Renal pelvis (tissue), 12 donors: ENCODE measurements at places on chromosomes 7 and 10.

DNA sequence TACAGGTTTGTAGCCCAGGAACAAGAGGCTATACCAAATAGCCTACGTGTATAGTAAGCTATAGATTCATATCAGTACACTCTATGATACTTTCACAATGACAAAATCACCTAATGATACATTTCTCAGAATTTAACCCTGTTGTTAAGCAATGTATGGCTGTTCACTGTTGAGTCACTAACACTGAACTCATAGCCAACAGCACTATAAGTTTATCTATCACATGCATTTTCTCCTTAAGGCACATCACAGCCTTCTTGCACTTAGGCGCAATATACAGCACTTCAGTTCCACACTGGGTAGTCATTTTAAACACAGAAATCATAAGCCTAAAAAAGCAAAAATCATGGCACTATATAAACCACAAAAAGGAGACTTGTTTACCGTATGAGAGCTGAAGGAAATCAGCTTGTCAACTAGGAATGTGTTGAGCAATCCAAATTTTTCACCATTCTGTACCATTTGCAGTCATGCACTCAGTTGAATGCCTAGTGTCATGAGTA, 45.6 kb downstream of the ZNF438 start:
- DNase-seq = no peak

DNA sequence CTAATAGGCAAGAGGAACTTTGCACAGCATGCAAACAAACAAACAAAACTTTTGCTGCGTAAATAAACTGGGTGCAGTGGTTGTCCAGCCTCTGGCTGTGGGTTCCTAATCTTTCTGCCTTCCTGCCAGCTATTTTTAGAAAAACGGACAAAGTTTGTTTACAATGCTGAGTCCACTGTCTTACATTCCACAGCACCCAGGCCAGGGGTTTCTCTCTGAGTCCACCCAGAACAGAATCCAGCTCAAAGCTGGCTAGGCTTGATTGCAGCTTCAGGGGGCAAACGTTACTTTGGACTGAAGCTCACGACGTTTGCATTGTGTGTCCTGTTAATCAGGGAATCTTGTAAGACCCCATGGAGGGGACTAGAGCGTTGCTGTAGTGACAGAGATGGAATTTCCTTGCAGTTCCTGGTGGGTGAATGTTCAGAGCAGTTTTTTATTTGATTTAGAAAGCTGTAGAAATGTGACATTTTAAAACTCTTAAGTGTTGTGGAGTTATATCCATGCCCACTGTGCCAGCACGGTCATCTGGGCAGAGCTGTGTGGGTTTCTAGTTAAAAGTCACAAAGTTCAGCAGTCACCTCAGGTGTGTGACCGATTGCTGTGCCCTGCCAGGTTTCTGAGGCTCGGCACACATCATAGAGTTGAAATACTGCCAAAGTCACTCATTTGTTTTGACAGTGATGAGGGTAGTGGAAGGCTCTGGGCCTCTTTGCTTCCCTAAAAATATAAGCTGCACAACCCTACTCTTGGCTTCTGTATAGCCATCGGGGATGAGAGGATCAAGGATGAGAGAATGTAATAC, 247.0 kb downstream of the STK31 start:
- DNase-seq = no peak

- no peak for DNase-seq
These were observed 46.3 kb downstream of the EGFR start for GRCh38 chr7:55065079-55065478.

GRCh38 chr10:114398587-114399331, 5.5 kb downstream of the AFAP1L2 start:
- DNase-seq = no peak

DNA sequence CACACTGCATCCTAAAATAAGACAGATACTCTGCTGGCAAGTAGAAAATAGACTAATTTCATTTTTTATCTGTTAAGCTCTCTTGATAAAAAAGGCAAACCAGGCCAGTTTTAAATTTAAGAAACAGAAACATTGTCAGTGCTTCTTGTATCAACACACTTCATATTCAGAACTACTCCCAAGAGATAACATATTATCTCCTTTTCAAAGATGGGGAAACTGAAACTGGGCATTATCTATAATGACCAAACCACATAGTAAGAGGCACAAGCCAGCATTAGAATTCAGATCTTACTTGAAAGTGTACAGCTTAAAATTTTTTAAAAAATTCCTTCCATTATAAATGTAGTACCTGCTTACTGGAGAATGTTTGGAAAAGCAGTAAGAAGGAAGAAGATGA, 14.7 kb downstream of the SRI start:
- no peak for DNase-seq

GRCh38 chr10:130425169-130425568, 289.0 kb downstream of the GLRX3 start:
- DNase-seq = no peak

- no peak for DNase-seq
These were observed 31.5 kb downstream of the TCF7L2 start for GRCh38 chr10:112981553-112981952.

- no peak for DNase-seq
These were observed 14.8 kb downstream of the TPK1 start for GRCh38 chr7:144821067-144821466.

- no peak for DNase-seq
These were observed 29.7 kb downstream of the RASGEF1A start for GRCh38 chr10:43237128-43237527.

GRCh38 chr10:69502589-69502988, 51.3 kb downstream of the TSPAN15 start:
- no peak for DNase-seq

GRCh38 chr7:1040790-1041189, 3.6 kb upstream of the GPR146 start:
- peak; percentile 72 for DNase-seq

- no peak for DNase-seq
These were observed 701.4 kb upstream of the COBL start for GRCh38 chr7:52017802-52018679.

DNA sequence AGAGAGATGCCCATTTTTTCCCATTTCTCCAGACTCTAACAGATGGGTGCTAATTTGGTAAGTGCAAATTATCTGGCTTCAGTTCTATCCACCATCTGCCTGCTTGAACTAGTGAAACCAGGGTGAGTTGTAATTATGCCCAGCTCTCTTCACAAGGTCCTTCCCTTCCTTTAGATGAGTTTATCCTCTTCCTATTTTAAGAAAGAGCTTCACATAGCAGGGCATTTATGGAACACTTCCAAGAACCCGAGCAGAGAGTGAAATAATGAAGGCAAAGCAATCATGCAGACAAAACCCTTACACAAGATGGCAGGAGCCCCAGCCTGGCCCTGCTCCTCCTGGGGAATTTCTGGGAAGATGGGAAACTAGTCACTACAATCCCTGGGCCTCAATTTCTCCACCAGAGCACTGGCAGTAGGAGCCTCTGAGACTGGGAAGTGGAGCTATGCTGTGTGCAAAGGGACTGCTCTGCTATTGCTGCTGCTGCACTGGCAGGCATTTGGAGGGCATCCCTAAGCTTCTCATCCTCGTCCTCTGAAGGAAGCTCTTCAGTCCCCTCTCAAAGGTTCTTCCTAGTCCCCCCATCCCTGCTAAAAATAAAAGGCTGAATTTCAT, 33.7 kb upstream of the PLXNA4 start:
- no peak for DNase-seq

GRCh38 chr10:4833286-4833685, 7.3 kb downstream of the AKR1E2 start:
- no peak for DNase-seq

GRCh38 chr7:46534664-46535588, 613.9 kb upstream of the IGFBP3 start:
- DNase-seq = peak; percentile 71

DNA sequence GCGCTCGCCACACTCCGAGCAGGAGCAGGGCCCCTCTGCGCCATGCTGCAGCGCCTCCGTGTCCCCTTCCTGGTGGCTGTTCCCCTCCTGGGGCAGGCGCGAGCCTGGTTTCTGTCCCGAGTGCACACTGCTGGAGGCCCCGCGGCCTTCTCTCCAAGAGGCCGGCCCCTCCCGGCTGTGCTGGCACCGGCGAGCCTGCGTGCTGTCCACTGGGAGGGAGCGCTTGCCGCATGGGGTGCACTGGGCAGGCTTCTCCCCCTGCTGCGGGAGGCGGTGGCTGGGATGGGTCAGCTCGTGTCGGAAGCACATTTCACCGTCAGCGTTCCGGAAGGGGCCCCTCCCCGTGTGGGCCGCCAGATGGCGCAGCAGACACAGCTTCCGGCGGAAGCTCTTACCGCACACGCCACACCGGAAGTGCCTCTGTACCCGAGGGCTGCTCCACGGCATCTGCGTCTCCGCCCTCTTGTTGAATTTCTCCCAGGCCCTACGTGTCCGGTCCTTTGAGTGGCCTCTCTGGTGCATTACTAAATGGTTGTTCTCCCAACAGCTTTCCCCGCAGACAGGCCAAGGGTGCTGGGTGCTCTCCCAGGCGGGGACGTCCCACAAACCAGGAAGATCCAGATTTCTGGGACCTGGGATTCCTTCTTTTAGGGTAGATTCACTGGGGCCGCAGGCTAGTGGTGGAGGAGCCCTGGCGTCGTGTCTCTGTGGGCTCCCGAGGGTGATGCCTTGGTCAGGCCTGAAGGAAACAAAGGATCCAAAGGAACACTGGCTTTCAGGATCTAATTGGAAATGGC, 18.7 kb downstream of the ZNF786 start:
- peak; percentile 4 for DNase-seq

DNA sequence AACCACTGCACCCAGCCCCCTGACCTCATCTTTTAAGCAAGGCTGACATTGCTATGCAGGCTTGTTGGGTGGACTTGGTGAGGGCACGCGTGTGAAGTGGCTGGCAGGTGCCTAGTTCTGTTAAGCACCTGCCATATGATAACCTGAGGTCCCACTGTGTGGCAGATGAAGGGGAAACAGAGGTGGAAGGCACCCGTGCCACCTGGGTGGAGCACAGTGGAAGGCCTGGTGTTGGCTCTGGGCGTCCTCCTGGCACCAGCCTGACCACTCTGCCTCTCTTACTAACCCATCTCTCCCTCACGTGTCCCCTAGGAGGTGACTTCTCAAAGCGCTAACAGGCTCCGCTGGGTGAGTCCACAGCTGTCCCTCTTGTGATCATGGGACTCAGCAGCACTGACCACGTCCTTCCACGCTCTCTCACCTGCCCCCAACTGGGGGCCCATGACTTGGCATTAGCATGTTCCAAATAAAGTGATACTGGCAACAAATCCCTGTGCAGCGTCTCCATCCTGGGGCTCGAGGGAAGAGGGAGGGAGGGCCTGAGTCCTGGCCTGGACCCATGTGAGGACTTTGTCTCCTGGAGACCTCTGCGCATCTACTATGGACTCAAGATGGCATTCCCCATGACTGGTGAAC, 4.6 kb upstream of the ZNF862 start:
- DNase-seq = no peak

DNA sequence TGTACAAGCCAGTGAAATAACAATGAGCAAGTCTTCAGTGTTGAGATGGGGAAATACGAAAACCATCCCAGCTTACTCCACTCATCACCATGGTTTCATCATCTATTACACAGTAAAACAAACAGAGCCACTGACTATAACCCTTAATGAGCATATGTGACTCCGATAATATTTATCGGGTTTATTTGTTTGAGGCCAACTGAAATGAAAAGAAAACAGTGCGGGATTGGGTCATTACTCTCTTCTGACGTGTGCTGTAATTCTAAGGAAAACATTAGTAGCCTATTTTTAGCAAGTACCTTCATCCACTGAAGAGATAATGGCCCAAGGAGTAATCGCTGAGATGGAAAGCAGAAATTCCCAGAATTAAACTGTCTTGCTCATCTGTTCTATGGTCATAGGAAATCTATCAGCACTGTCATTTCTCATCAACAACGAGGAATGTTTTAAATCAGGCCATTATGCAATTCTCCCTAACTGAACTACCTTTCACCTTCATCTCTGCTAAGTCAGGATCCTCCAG, 716.5 kb downstream of the INHBA start:
- peak; percentile 30 for DNase-seq

- no peak for DNase-seq
These were observed 236.2 kb downstream of the TCERG1L start for GRCh38 chr10:131075218-131075770.

- DNase-seq = no peak
These were observed 1024.8 kb downstream of the LRMDA start for GRCh38 chr10:76456197-76456596.

- no peak for DNase-seq
These were observed 28.6 kb downstream of the RABGEF1 start for GRCh38 chr7:66768865-66769832.

- DNase-seq = no peak
These were observed 56.8 kb upstream of the DDC start for GRCh38 chr7:50621973-50622490.

DNA sequence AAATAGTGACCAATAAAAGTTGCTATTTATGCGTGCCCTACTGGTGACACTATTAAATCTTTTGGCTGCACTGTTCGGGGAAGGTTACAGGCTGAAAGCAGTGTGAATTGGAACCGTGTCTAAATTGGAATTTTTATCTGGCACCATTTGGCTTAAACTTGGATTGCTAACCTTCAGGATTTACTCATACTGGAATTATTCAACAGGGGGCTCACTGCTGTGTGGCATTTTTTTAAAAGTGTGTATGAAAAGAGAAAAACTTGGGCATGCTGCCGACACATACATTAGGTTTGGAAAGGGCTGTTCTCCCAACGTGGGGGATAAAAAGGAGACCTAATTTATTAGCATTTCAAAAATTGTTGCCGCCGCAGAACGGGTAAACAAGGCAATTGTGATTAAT, 537.9 kb upstream of the MGMT start:
- no peak for DNase-seq

GRCh38 chr10:129244298-129244697, 222.7 kb upstream of the MGMT start:
- DNase-seq = no peak

GRCh38 chr10:7388602-7389001, 22.2 kb downstream of the SFMBT2 start:
- no peak for DNase-seq

DNA sequence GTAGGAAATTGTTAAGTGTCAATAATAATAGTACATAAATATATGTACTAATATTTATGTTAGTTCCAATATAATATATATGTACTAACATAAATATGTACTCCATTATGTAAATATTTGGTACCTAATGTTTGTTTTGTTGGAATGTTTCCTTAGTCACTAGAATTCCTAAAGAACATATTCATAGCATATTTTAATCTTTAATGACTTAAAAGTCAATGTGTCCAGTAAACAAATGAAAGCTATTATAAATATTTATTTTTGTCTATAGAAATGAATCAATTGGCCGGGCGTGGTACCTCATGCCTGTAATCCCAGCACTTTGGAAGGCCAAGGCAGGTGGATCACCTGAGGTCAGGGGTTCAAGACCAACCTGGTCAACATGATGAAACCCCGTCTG, 153.6 kb downstream of the GPR158 start:
- DNase-seq = no peak
